CD8-positive, alpha-beta memory T cell (primary cell): ENCODE measurements at places on chromosomes 5 and 9.

DNA sequence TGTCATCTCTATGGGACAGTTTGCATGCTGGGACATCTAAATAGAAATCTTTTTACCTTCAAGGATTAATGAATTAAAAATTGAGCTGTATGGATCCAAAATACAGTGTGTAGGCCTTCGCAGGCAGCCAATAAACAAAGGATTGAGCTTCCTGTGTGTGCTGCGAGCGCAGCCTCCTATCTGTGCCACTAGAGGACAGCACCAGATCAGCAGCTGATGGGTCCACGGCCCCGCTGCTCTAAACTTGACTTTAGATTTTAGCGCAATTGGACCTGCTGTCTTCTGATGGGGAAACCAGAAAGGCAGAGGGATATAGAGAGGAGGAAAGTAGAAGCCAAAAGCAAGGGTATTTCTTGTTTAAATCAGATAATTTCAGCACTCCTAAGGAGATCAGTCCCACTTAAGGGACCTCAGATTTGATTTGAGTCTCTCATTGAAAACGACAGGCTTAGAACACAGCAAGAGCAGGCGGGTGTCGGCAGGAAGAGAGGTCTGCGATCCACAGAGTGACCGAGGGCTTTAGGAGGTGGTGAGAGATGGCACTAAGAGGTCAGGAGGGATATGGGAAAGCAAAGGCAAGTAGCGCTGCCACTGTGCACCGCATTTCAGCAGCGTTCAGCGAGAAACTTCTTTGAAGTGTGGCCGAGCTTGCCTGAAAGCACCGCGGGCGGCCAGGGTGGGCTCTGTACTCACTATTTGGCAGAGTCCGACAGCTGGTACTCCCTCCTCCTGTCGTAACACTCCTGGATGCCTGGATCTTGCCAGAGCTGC lies 214.3 kb downstream of the GNA14 start:
- DNase-seq, result peak; percentile 35

DNA sequence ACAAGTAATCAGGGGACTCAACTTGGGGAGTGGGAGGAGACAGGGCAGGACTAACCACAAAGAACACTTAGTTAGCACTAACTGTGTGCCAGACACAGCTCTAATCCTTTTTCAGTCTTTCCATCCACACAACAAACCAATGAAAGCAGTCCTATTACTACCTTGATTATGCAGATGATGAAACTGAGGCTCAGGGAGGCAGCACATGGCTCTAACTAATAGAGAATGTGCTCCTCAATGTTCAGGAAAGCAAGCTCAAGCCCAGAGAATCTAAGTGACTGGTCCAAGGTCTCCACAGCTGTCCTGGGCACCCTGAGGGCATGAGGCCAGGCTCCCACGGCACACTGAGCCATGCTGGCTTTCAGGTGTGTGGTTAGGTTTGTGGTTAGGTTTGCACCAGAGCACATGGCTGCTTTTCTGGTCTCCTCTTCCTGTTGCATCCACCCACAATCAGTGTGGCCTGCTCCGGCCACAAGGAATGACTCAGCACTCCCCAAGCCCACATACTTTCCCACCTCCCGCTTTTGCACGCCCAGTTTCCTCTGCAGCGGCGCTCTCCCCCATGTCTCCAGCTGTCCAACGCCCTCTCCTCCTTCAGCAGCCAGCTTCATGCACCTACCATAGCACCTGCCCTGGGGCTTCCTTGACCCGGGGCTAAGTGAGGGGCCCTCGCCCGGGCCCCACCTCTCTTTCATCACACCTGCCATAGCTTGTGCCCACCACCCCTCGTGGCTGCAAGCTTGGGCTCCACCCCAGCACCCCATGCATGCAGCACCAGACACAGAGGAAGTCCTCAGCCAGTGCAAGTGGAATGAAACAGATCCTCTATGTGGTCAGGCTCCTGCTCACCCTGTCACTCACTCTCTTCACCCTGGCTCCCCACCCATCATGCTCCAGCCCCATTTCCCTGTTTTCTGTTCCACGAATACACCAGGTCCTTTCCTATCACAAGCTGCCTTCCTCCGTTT lies 133.1 kb downstream of the GABBR2 start:
- DNase-seq, result no peak

DNA sequence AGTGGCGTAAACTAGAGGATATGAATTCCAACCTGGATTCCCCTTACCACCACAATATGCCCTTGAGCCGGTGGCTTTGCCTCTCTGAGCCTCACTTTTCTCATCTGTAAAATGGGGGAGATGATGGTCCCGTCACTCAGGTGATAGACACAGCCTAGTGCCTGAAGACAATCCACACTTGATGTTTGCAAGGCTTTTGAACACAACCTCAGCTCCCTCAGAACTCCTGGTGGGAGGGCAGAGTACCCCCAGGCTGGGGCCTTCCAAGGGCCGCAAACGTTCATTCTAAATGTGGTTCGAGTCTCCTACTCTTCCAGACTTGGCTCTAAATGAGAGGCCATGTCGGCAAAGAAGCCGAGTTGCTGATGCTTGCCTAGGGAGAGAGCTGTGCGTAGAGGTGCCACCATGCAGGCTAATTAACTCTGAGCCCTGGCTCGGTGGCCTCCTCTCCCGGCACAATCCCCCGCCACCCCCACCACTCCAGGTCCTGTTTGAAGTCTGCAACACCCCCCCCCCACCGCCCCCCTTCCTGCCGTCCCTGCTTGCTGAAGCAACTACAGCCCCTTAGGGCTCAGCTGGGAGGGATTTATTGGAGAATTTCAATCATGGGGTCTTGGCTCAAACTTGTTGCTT lies 97.7 kb upstream of the LMX1B start:
- no peak for DNase-seq

DNA sequence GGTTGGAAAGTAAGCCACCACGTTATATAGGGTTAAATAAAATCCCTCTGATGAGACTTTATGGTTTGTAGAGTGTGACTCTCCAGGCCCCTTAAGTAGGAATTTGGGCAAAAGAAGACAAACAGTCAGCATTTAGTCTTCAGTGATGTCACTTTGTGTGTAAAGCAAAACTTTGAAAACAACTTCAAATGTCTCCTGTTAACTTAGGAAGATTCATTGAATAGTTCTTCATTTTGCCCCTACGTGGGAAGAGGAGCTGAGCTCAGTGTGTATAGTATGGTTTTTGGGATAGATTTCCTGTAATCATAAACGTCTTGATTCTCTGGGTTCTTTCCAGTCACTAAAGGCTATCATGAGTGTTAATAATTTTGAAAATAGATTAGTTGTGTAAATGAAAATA lies 101.3 kb downstream of the GADD45G start:
- no peak for DNase-seq

DNA sequence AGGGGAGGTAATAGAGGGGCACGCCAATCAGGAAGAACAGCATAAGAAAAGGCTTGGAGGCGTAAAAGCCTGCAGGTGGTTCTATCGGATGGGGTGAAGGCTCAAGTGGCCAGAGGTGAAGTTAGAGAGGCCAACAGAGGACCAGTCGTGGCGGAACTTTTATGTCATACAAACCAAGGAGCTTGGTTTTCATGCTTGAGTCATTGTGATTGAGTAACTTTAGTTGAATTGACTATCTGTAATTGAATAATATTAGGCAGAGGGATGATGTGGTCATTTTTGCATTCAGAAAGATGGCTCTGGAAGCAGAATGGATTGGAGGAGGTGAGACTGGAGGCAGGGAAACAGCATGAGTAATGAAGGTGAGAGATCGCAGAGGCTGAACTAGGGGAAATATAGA lies 7.2 kb upstream of the SPINK4 start:
- DNase-seq, result no peak

DNA sequence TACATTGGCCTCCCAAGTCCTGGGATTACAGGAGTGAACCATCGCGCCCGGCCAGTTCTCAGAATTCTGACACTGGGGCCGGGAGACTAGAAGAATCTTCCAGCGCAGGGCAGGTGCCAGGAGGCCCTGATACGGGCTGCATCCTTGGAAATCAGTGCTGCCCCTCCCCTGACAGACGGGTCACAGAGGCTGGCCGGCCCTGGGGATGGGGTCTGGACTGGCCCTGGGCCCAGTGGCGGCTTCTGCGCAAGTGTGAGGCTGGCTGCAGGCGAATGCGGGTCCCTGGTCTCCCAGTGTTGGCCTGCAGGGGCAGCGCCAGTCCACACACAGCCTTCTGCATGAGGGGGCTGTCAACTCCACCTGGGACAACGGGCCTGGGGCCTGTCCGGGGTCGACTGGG lies 831 bp upstream of the TBC1D9B start:
- DNase-seq, result no peak

- DNase-seq, result no peak
Observed at GRCh38 chr5:98200726-98201541, 572.5 kb upstream of the RGMB start.

DNA sequence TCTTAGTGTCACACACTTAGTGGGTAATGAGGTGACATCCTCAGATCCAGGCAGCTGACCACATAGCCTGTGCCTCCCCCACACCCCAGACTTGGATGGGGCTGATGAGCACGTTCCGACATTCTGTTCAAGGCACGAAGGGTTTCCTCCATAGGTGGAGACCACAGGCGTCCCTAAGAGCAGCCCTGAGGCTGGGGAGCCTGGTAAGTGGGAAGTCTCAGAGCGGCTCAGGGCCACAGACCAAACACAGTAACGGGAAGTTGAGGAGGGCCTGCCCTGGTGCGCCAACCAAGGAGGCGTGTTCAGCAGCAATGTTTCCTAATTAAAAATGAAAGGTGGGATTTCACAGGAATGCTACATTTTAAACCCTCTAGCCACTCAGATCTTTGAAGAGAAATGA lies 102.3 kb upstream of the PHYKPL start:
- no peak for DNase-seq

DNA sequence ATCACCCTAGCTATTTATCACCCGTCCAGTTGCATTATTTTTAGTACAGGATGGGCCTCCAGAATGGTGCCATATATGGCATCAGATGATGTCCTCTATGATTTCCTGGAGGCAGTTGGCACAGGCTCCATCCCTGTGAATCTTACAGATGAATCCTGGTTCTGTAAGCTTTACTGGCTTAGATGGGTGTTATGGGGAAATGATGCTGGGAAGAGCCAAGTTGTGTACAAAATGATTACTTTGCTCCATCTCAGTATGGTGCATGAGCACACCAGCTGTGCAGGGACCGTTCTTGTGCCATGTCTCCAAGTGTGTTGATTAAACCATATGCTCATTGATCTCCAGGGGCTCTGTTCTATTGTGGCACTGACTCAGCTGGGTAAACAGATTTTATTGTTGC lies 755.7 kb downstream of the TLR4 start:
- no peak for DNase-seq

DNA sequence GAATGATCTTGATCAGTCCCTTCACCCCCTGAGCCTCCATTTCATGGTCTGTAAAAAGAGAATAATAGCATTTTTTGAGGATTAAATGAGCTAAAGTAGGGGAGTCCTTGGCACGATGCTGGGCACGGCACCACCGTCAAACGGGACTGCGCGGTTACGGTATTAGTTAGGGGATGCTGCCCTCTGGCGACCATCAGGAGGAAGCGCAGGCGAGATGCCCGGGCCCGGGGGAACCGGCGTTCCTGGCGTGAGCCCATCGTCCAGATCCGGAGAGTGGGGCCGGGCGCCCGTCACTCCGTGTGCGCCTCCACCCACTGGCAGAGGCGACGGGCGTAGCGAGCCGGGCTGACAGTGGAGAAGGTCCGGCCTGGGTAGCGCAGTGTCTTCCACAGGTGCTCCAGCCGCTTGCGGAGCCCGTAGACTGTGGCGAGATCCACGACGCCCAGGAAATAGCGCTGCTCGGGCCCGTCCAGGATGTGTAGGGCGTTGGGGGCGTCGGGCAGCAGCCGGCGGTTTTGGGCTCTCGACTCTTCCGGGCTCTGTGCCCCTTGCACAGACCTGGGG lies 4.8 kb upstream of the ST6GALNAC4 start:
- DNase-seq, result peak; percentile 68

- no peak for DNase-seq
Observed at GRCh38 chr9:136197930-136198604, 6.9 kb downstream of the LHX3 start.

DNA sequence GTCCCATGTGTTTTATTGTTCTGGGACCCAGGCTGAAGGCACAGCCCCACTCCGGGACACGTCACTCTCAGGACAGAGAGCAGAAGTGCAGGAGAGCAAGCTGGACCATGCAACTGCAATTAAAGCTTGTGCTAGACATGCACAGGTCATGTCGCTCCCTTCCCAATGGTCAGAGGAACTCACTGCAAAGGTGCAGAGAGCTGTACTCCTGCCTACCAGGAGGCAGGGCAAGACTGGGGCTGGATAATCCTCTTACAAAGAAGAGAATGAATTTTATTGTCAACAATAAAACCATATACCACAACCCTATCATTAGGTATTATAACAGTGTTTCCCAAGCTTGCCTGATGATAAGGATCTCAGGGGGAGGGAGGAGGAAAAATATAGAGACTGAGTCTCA lies 74.0 kb upstream of the NEK6 start:
- DNase-seq, result no peak

GRCh38 chr5:65076251-65076869 lies 307.6 kb downstream of the CWC27 start:
- no peak for DNase-seq

DNA sequence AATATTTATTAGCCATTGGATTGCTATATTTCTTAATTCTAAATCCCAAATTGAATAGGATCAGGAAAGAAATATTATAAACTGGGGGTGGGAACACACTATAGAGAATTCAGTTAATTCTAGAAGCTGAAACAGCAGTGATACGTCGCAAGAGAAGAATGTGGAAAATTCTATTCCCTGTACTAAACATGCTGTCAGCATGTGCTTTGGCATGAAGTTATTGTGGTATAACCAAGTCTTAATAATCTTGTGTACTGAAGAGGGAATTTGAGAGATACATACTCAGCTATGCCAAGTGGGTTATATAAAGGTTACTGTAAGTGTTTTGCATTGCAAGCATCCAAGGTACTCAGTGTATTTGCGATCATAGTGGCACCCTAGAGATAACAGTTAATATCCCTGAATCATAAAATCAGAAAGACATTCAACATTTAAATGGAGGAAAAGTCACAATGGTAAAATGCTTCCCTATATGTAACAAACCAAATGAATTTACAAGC lies 1492.9 kb upstream of the C9orf72 start:
- DNase-seq, result no peak

- peak; percentile 35 for DNase-seq
Observed at GRCh38 chr9:96619491-96620180, at the start of gene CDC14B. Gene CDC14B (minus strand): TSS chr9:96619843. CDS start chr9:96619378, 465 bp downstream.
